Activated naive CD8-positive, alpha-beta T cell treated with anti-CD3 and anti-CD28 coated beads, Interleukin-2, amount 10 ng/mL, durations not matched to agents 7 days and 5 days (primary cell): ENCODE measurements at places on chromosomes 1 and 21. TPM values are rescaled to one million over a fixed set of nuclear protein-coding genes. Genes with fewer than 3 reads are reported as not detected.

Gene GSTM1
- not detected for total RNA-seq

Gene TLR5
- total RNA-seq = 1.8 TPM

Gene XCL1
- 22.8 TPM for total RNA-seq

Gene ZNF695
- 0.40 TPM for total RNA-seq

Gene CYP4B1
- not detected for total RNA-seq

Gene MEGF6
- total RNA-seq = 56.6 TPM

Gene TMEM200B
- not detected for total RNA-seq

Gene ZC3H12A
- total RNA-seq = 34.6 TPM

Gene AJAP1
- total RNA-seq = not detected

Gene NBPF3
- 8.5 TPM for total RNA-seq

- peak; percentile 56 for DNase-seq
Observed at GRCh38 chr1:239898062-239898730, 193.5 kb upstream of the FMN2 start.

DNA sequence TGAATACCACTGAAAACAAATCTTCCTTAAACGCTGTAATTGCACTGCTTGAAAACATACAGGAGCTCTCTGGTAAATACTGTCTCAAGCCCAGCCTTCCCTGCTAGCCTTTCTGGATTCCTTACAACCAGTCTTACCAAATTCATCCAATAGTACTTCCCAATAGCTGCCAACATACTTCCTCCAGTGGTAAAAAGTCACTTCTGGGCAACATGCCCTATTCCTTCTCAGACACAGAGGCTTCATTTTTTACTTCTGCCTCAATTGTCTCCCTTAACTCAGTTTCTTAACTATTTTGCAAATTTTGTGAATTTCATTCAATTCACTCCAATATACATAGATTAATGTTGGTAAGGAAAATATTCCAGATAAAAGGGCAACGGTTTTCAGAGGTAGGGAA, 166.3 kb downstream of the TBX15 start:
- no peak for DNase-seq

- no peak for DNase-seq
Observed at GRCh38 chr21:38965241-38965640, 159.5 kb downstream of the ETS2 start.

- DNase-seq = no peak
Observed at GRCh38 chr1:150320667-150320978, 710 bp upstream of the PRPF3 start.

GRCh38 chr1:247905910-247906503, 10.6 kb downstream of the OR2W3 start:
- no peak for DNase-seq

DNA sequence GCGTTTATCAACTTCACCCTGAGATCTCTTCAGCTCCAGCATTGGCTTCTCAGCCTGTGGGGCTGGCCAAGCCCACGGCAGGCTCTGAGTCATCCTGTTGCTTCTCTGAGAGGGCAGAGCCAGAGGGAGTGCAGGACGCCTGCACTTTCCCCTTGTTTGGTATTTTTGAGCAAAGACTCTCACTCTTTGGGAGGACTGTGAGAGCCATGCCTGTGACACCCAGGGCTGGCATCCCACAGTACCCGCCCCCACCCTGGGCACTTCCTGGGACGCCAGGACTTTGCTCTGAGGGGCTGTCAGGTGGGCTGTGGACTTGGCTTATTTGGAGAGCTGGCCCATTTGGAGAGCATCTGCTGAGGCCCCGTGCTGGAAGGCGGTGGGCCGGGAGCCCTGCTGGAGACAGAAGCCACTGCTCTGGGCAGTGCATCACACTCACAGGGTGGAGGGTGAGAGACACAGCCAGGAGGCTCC, 37.4 kb downstream of the VANGL1 start:
- no peak for DNase-seq

DNA sequence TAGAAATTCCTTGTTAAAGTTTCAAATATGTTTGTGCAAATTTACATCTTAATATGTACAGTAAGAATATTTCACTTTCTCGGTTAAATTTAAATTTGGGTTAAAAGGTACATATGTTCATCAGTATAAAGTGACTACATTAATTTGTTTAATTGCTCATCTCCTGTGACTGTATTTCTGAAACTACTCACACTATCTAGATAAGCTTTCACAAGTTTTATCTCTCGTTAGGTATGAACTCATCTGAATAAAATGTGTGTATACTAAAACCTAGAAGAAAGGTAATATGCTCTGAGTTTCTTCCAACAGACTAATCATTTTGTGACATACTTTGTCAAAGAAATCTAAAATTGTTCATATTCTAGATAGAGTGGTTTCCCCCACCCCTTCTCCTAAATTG, 150.7 kb downstream of the PATJ start:
- no peak for DNase-seq

DNA sequence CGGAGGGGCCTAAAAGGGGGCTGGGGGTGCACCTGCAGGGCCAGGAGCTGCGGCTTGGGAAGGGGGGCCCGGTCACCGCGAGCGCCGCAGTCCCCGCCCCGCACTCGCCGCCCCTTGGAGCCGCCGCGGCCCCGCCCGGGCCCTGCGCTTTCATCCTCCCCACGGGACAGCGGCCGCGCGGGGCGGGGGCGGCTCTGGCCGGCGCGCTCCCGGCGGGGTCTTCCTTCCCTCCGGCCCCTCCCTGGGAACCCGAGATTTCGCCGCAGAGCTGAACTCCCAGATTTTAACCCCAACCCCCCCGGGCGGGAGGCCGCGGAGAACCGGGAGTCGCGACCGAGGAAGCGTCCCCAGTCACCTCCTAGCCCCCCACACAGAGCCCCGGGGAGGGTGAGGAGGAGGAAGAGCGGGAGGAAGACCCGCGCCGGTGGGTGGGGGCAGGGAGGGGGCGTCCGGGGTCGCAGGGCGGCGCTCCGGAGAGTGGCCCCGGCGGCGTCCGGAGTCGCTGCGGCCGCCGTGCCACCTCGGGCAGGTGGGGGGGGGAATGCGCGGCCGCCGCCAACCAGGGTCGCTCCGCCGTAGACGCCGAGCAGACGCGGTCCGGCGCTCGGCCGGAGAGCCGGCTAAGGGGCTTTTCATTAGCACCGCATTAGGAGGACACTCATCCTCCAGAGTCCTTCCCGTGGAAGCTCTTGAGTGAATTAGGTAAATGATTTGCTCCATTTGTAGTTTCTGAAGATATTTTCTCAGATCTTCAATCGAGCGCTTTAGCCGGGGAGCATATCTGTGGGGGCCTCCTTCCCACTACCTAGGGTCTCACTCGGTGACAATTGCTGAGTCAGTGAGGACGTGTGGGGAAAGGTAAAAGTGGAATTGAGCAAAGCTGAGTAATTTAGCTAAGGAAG, 31.6 kb upstream of the NFIA start:
- DNase-seq = no peak

- no peak for DNase-seq
Observed at GRCh38 chr1:28010969-28011368, 51.2 kb downstream of the XKR8 start.

- no peak for DNase-seq
Observed at GRCh38 chr1:86416343-86416742, 7.6 kb upstream of the CLCA2 start.

- peak; percentile 63 for DNase-seq
Observed at GRCh38 chr1:36342426-36343185, 19.2 kb upstream of the EVA1B start.

DNA sequence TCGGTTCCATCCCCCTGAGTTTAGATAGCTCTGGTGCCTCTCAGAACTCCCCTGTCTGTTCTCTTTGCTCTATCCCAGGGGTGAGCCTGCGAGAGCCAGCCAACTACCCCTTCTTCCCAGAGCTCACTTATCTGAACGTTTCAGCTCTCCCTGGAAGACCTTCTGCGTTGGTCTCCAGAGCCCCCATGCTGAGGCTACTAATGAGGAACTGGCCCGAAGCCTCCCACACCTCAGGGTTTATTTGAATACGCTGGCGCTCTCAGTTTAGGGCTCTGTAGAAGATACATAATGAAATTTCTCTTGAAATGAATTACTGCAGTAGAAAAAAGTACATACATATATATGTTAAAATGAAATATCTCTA, 43.5 kb downstream of the TCEANC2 start:
- no peak for DNase-seq

GRCh38 chr21:31198575-31198974, 145.5 kb downstream of the TIAM1 start:
- no peak for DNase-seq

GRCh38 chr21:35582731-35583130, 477.6 kb downstream of the SETD4 start:
- DNase-seq = no peak

DNA sequence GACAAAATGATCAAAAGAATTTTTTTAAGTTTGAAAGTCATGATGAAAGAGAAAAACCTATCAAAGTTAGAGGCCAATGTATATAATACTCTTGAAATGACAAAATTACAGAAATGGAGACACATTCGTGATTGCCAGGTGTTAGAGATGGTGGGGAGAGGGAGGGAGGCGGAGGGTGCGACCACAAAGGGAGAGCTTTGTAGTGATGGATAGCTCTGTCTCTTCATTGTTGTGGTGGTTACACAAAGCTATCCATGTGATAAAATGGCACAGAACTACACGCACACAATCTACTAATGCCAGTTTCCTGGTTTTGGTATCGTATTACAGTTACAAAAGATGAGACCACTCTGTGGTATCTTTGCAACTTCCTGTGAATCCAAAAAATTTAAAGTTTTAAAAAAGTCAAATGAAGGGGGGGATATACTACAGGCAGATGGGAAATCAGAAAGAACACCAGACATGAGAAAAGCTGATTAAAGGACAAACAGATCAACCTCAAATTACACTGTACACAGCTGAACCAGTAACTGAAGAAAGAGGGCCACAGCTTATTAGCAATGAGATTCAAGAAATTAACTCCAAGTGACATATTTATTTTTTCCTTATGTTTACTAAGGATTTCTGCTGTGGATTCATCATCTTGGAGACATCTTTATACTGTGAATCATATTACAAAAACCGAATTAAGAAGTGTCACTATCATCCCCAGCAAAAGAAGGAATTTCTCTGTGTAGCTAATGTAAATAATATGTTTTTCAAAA, 199.1 kb downstream of the SLC45A1 start:
- no peak for DNase-seq

DNA sequence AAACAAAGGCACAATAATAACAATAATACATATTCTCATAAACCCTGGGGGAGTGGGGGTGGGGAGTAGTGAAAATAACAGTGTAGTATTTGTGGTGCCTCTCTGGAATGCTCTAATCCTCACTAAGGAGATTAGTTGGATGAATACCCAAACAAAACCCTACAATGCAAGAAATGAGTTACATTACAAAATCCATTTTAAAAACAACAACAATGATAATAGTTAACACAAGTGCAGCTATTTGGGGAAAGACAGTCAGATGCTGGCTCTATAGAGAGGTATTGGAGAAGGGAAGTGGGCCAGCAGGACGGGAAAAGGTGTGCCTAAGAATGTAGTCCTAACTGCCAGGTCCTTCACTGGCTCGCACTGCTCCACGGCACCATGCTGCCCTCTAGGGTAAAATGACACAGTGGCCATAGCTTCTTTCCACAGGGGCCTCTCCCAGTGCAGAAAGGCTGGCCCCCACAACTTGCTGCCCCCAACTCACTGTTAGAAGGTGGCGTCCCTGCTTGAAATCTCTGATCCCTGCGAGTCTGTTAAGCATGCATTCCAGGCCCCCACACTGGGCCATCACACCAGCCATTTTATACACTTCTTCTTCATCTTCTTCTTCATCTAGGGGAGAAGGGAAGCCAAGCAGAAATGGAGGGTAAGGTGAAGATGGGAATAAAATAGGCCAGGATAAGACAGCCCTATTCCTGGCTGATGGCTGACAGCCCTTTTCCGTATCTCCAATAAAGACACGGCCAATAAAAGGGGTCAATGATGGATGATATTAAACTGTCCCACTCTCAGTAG, 113.8 kb downstream of the UBR4 start:
- no peak for DNase-seq

DNA sequence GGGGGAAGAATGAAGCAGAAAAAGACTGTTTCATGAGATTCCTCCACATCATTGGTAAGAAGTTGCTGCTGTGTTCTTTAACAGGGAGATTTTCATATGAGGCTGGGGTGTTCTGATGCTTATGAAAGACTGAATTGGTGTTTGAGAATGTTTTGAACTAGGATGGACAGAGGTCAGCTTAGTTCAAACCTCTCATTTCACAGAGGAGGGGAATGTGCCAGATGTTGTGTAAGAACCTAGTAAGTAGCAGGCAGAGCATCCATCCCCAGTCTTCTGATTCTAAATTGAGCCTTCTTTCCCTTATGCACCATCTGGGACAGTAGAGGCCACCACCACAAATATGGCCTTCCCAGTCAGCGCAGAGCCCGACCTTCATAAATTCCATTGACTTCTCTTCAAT, 43.7 kb downstream of the SAMD13 start:
- no peak for DNase-seq

DNA sequence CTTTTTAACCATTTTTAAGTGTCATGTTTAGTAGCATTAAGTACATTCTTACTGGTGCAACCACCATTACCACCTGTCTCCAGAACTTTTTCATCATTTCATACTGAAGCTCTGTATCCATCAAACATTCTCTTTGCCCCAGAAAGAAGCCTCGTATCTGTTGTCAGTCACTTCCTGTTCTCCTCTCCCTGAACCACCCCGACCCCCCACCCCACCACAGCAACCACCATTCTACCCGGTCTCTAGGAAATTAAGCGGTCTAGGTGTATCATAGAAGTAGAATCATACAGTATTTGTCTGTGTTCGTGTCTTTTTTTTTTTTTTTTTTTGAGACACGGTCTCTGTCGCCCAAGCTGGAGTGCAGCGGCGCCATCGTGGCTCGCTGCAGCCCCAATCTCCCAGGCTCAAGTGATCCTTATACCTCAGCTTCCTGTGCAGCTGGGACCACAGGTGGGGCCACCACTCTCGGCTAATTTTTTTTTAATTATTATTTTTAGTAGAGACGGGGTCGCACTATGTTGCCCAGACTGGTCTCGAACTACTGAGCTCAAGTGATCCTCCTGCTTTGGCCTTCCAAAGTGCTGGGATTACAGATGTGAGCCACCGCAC, 23.7 kb upstream of the EPHA8 start:
- no peak for DNase-seq

DNA sequence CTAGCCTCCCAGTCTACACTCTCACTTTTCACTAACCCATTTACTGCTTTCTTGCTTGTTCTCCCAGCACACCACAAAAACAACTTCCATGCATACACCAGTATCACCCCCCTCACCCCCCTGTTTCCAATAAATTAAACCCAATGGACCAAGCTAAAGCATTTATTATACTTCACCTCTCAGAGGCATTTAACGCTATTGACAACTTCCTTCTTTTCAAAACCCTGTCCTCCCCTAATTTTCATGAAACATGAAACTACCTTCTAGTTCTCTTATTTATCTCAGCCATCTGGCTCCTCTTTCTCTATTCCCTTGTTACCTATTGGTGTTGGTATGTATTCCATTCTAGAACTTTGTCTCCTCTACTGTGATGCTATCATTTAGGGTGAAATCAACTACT, 32.3 kb downstream of the PTPRC start:
- DNase-seq = no peak
